ENCODE measurements at places on chromosomes 12 and 14.
A peak's percentile ranks its signal among the peaks of the same experiment; 100 is the strongest.

DNA sequence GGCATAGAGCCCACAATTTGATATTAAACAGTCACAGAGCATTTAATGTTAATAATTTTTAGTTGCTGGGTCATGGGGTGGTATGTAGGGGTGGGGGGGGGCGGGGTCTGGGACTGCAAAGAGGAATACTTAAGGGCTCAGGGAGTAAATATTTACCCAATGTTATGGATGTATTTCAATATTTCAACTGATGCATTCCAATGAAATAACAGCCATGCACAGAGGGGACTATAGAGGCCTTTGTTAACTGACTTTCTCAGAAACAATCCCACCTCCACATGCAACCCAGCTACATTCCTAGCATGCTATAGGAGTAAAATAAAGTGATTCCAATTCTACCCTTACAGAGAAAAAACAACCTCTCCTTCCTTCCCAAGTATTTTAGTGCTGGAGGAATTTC, 7.9 kb upstream of the BBS10 start:
- DNase-seq: no peak

GRCh38 chr12:22447223-22447622, 97.1 kb downstream of the C2CD5 start:
- peak; percentile 21 for DNase-seq

GRCh38 chr14:27278341-27278740, 680.5 kb upstream of the NOVA1 start:
- DNase-seq: no peak

GRCh38 chr14:95931384-95931783, 54.8 kb downstream of the TUNAR start:
- no peak for DNase-seq

DNA sequence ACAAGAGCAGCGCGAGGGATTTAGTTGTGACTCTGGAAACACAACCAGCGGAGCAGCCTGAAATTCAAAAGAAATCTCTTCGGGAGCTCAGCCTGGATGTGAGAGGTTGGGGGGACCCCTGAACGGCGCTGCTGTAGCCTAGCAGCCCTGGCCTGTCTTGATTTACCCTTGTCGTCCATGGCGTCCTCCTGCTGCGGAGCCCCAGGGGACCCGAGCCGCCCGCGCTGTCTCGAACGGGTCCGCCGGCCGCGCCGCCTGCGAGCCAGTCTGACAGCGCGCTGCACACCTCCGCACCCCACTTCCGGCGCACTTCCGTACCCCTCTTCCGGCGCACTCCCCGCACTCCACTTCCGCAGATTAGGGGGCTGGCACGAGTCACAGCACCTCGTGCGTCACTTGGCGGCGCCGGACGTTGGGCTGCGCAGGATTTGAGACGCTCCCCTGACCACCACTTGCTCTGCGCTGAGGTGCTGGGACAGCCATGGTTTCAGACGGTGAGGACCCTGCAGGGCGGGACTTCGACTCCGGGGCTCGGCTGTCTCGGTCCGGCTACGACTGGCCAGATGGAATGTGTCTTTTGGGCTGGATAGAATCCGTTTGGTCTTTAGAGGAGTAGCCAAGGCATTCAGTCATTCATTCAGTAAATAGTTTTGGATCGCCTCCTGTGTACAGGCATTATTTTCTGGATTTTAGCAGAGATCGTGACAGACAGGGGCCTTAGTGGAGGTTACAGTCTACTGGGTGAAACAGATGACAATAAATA, at the start of the genes EIF2B1 and GTF2H3:
Gene EIF2B1 (minus strand): TSS at position 308 of the 763 bp plus-strand sequence. CDS start 129 bp downstream, at position 179.
Gene GTF2H3 (plus strand): TSS at position 451 of the 763 bp plus-strand sequence. CDS start 31 bp downstream, at position 482.
- DNase-seq: peak; percentile 95

DNA sequence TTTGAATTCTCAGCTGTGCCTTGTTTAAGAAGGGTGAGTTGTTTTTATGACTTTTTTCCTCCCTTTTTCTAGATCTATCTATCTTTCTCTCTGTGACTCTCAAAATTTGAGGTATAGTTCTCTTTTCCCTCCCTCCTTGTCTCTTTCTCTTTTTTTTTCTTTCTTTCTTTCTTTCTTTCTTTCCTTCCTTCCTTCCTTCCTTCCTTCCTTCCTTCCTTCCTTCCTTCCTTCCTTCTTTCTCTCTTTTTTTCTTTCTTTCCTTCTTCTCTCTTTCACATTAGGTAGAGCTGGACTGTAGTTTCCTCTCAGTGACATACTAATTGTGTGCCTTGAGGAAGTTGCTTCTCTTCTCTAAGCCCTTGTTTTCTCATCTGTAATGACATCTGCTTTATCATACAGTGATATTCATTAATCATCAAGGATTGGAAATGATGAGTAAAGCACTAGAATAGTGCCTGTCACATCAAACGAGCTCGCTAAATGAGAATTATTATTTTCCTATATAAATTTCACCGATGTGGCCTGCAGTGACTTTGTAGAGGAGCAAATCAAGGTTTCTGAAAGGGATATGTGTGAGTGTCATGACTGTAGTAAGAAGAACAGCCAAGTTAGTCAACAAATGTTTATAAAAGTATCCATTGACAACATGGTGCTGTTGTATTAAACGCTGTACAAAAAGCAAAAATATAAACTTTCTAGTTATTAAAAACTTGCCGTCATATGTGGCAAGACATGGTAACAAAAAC, 78.9 kb upstream of the SLC38A2 start:
- no peak for DNase-seq

DNA sequence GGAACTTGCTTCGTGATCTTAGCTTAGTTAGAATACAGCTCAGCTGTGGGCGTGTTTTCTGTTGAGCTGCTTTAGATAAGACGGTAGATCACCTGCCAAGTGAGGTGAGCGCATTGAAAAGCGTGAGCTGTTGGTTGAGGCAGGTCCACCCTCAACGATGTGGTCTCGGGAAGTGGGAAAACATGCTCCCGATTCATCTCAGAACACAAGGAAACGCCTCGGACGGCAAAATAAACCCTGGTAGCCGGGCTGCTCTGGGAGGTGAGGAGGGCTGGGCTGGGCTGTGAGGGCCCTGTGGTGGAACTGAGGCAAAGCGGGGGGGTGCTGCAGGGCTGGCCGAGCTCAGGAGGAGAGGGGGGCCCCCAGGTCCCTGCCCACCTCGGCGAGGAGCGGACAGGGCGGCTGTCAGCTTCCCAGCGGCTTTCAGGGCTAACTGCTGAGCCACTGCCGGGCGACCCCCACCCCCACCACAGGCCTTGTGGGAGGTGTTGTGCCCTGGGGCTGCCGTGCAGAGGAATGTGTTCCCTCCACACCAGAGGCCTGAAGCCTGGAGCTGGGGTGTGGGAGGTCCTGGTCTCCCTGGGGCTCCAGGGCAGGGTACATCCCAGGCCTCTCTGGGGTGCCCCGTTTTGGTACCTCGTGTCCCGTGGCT, 30.7 kb downstream of the NOC4L start:
- no peak for DNase-seq

DNA sequence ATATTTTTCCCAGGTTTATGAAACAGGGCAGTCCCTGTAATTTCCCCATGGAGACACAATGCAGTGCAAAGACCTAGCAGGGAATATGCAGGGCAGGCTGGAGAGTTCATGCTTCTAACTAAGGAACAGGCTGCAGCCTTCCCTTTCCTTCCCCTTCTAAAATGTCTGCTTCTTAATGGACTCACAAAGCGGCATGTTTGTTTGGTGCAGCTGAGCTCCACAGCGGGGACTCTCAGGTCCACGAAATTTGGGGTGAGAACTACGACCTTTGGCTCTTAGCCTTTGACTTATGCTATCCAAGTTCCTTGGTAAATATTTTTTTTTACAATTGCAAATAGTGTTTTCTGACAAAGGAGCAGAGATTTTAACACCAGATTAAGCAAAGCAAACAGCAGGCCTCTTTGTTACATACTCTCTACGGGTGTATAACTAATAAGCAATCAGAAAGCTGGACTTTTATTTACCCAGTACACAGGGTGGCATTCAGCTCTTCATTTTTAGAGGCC, 323.6 kb downstream of the ZFP36L1 start:
- no peak for DNase-seq

GRCh38 chr12:107748472-107748871, 12.5 kb downstream of the PRDM4 start:
- DNase-seq: peak; percentile 45

DNA sequence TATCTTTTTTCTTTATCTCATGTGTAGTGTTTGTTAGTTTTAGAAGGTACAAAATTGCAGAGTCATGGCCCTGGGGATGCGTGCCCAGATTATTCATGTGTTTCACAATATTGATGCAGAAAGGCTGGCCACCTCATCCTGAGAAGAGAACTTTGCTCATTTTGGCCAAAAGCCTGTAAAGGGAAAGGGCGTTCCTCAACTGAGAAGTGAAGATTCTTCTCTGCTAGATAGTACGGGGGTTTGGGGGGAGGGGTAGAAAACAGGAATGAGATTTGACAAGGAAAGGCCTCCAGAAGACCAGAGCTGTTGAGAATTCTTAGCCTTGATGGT, 1.7 kb downstream of the MGST1 start:
- peak; percentile 24 for DNase-seq

DNA sequence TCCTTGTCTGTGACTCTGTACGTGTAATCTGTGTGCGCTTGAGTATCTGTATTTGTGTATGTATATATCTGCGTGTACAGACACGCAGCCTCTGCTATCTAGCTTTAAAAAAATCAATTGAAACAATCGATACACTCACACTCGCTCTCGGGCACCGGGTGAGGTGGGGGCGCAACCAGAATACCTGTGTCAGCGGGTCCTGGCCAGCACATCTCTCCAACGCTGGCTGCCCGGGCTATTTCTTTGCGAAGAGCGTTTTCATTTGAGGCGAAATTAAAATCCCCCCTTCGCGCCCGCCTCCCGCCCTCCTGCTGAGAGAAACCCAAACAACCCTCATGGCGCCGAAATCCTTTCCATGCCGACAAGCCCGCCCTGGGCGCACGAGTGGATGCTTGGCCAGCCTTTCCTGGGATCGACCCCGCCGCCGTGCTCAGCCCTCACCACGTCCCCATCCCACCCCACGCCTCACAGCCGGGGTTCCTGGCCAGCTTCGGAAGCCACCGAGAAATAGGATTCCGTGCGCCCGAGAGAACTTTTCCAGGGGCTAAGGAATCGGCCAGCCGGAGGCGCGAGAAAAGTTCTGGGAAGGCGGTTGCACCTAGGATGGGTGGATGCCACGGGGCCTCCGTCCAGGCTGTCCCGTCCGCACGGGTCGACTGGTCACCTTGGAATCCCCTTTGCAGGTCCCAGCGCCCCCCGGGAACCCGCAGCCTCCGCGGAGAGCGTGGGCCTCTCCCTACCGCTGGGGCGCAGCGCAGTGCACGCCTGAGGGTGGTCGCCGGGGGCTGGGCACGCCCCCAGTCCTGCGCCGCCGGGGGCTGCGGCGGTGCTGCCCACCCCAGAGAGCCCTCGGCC, 1.0 kb downstream of the ZDHHC22 start:
- no peak for DNase-seq

DNA sequence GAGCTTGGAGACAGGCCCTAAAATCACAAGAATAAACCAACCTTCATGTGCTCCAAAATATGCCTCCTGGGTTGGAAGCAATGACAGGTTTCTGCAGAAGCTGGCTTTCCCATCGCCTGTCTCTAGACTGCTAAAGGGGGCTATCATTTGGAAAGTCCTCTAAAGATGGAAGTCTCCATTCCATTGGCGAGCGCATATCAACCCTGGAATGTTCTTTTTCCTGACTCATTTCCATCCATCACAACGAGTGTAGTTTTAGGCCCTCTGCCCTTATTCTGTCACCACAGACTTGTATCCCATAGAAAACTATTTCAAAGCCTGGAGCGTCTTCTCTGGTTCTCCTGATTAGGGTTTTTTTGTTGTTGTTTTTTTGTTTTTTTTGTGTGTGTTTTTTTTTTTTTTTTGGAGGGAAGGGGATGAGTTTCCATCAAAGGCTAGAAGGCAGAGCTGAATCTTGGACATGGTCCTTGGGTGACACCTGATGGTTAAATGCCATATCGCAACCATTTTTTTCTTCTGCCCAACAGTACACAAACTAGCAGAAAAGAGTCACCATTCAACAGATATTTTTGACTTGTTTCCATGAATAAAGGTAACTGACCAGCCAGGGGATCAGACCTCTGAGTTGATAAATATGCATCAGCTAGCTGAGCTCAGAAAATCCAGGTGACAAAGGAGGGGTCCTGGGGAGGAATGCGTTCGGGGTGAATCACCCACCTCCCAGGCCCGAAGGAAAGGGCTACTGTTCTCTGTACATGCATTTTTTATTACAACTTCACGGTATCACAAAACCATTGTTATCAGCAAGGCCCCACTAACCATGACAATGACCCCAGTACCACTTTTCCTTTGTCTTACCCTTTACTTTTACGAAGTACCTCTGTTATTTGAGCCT, 40.5 kb downstream of the KCNA5 start:
- peak; percentile 40 for DNase-seq

- no peak for DNase-seq
Observed at GRCh38 chr12:107320929-107321631, 227.7 kb upstream of the CRY1 start.

- no peak for DNase-seq
Observed at GRCh38 chr12:94553130-94553519, 93.5 kb upstream of the CEP83 start.

DNA sequence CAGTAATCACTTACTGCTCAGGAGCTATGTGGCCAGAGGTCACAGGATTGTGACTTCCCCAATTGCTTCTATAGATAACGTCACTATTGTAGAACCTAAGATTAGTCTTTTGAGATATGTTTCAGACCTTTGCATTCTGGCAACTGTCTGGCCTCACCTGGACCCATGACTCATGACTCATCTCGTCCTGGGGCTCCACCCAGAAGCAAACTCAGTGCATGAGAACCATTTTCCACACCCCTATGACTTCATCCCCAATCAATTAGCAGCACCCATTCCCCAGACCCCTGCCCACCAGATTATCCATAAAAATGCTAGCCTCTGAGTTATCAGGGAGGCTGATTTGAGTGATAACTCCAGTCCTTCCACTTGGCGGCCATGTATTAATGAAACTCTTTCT, 186.9 kb downstream of the EMP1 start:
- no peak for DNase-seq

DNA sequence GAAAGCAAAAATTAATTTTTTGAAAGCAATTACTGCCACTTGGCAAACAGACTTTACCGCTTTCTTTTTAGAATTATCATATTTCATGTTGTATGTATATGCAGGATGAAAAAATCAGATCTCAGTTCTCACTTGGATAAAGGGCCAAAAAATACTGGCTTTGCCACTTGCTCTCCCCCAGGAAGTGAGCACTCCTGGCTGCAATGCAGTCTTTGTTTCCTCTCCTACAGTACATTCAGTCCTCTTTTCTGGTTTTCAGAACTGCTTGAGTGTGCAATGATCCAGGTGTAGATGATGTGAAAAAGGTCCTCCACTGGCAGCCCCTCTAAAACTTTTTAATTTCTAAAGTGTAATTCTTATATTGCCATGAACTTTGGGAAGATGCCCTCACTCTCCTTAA, 183.4 kb downstream of the SLC25A21 start:
- DNase-seq: no peak

- peak; percentile 85 for DNase-seq
Observed at GRCh38 chr14:69005432-69006148, 26.5 kb upstream of the ACTN1 start.

- no peak for DNase-seq
Observed at GRCh38 chr14:68474741-68475140, 318.1 kb downstream of the ZFP36L1 start.

DNA sequence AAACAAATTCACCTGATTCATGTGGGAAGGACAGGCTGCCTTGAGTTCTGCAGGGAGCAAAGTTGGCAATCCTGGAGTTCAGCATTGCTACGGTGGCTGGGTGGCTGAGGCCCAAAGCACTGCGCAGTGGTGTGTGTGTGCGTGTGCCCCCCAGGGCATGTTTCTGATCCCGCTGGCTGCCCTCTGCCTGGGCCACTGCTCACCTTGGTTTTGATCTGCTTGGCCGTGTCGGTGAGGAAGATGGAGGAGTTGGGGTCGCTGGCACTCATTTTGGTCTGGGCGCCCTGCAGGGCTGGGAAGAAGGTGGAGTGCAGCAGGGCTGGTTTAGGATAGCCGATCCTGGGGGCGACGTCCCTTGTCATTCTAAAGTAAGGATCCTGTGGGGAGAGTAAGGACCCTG, 19.1 kb downstream of the SLC25A47 start:
- DNase-seq: no peak

Measured in HFF-Myc (cell line).